NCI-H748 treated with DMSO at 0.1 percent for 48 hours (cell line): ENCODE measurements at places on chromosomes 3 and 15.

- DNase-seq, result no peak
Observed at GRCh38 chr3:173660645-173661299, 263.2 kb downstream of the NLGN1 start.

DNA sequence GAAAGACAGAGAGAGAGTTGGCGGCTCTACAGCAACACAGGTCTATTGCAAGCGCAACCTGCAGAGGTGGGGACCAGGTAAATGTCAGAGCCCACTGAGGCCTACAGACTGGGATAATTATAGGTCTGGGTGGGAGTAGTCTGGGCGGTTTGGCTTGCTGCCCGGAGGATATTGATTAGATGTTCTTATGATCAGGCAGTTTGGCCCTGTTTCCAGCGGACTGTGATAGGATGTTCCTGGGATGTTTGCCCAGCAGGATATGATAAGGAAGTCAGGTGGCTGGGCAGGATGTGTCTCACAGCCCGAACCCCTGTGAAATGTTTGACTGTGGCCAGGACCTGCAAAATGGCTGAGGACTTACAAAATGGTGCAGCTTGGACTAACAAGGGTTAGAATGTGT lies 364.9 kb downstream of the NAALADL2 start:
- DNase-seq, result peak; percentile 77

DNA sequence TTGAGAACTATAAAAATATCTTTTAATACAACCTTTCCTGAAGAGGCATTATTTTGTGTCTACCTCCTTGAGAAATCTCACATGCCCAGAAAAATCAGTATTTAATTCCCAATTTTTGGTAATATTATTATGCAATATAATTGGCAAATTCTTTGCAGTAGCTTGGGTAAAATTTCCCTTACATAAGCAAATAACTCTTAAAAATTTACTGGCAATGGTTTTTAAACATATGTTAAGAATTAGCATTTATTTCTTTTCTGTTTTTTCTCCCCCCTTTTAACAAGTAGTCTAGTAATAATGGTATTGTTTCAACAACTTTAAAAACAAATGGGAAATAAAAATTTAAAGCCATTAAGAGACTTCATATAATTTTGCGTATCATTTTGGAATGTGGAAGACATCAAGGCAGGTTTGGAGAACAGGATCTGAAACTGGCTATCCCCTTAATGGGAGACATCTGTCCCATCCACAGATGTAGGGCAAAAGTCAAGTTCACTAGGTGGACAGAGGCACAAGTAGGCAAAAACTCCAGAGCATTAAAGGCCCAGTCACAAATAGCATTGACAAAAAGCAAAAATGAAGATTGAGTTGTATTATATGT lies 89.6 kb upstream of the AADACL2 start:
- DNase-seq, result no peak

DNA sequence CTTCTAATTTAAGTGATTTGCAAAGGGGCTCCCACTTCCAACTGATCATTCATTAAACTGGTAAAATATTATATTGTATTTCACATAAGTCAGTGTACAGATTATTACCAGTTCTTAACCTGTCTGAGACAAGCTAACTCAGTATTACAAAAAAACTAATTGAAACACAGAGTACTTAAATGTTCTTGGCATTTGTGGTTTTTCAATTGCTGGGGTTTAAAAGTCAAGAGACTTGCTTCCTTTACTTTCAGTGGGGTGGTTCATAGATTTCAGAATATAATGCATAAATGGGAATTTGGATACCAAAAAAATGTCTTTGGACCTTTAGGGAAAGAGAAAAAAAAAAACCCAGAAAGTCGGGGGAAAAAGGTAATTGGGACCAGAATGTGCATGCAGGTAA lies 85.0 kb downstream of the ATP10A start:
- no peak for DNase-seq

DNA sequence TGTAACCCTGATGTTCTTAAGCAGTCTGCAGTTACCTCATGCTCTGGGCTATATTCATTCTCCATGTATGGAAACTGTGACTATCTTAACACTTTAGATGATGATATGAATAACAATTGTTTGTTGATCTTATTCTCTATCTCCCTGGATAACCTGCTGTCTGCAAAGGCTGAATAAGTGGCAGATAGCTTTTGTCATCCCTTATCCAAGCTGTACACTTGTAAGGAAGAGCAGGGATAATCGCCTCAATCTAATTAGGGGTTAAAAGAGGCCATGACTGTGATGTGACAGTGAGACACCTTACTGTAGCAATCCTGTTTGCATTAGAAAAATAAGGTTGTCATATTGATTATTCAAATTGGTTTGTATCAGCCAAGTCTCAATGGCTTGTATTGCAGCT lies 123.9 kb downstream of the RSRC1 start:
- DNase-seq, result no peak

- no peak for DNase-seq
Observed at GRCh38 chr3:108103886-108104797, 13.3 kb upstream of the CD47 start.

GRCh38 chr3:196222876-196223595 lies 6.7 kb downstream of the SLC51A start:
- no peak for DNase-seq

DNA sequence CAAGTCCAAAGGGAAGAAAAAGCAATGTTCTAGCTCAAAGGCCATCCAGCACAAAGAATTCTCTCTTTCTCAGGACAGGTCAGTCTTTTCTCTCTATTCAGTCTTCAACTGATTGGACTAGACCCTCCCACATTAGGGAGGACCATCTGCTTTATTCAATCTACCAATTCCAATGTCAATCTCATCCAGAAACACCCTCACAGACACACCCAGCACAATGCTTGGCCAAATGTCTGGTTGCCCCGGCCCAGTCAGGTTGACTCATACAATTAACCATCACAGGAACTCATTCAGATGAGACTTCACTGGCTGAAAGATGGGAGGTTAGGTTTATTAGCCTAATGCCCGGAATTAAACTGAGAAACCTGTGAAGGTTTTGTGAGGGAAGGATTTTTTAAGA lies 32.4 kb downstream of the ACAN start:
- no peak for DNase-seq

DNA sequence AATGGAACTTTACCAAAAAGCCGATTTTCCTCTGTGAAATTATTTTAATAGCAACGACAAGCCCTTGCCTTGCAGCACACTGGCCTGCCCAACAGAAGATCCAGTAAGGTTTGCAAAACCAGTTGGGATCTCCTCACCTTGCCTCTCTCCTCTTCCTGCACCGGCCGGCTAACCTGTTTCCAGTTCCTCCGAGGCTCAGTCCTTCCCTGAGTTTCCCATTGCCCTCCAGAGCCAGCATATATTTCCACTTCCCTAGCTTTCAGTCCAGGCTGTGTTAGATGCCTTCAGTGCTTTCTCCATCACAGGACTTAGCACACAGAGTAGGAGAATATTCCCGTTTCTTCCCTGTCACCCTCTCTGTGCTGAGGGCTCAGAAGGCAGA lies 60.3 kb downstream of the NOX5 start:
- DNase-seq, result no peak

DNA sequence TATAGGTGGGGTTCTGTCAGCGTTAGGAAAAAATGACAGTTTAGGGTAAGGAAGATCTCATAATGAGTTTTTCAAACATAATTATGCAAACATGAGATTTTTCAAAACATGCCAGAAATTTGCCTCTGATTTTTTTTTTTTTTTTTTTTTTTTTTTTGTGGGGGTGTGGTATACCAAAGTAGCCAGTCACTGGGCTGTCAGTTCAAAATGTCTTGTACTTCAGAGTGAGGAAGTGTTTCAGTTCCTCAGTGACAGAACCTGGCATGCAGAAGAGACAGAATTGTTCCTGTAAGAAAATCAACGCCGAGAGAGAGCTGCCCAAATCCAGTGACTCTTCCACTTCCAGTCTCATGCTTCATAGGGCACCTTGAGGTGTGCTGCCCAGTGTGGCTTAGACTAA lies 9.7 kb downstream of the NCBP2 start:
- no peak for DNase-seq

DNA sequence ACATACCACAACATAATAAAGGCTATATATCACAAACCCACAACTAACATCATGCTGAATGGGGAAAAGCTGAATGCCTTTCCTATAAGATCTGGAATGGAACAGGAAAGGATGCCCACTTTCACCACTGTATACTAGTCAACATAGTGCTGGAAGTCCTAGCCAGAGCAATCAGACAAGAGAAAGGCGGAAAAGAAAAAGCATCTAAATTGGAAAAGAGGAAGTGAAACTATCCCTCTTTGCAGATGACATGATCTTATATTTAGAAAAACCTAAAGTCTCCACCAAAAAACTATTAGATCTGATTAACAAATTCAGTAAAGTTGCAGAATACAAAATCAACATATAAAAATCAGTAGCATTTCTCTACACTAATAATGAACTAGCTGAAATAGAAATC lies 14.6 kb upstream of the PIK3CA start:
- no peak for DNase-seq

GRCh38 chr15:44813231-44813630 lies 76.9 kb downstream of the TRIM69 start:
- no peak for DNase-seq

DNA sequence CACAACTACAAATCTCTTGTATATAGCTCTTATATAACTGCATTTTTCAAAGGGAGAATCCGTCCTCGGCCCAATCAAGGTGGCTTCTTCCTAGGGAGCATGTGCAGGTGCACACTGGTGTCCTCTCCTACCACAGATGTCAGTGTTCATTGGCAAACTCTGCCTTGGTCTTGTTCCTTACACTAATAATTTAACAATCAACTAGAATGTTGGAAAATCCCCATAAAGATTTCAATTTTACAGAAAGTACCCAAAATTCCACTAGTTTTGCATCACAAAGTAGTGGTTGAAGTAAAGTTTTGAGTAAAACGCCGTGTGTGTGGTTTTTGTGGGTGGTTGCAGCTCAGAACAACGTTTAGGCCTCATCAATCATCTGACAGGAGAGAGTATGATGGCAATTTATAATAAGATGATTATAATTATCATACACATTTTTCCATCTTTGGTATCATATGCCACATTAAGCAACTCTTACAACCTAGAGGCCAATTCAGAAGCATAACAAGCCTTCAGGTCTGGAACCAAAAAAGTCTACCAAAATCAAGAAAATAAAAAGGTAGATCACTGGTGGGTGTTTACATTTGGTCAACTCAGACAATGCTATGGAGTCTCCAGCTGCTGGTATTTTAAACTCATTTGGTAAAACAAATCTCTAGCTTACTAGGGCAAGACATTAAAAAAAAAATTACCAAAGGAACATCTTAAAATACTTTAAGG lies 128.9 kb upstream of the BHLHE40 start:
- no peak for DNase-seq

- no peak for DNase-seq
Observed at GRCh38 chr3:64342940-64343688, 117.8 kb upstream of the PRICKLE2 start.

DNA sequence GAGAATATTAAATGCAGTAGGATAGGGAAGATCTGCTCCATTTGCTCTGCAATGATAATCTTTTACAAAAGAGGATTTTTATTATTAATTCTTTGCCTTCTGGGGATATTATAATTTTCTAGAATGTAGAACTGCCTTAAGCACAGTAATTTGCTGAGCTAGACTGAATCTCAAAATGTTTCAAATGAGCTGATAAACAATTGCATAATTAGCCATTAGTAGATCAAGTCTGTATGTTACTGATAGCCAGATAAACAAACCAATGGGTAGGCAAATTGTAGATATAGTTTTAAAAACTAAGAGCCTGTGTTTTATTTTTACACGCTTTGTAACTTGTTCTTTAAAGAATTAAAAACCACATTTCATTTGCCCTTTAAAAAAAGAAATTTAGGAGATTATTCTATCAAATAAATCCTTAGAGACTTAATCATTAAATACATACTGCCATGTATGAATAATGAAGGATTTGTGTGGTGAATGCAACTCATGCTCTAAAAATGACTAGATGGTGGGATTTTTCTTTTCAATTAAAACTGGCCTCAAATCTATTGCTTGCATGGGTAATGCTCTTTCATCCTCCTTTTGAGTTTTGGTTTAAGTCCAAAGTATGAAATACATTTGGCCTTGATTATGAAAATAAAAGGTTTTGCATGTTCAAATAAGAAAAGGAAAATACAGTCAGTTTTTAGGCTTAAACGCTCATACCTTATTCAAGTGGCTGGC lies 32.6 kb upstream of the NANOGP8 start:
- no peak for DNase-seq

GRCh38 chr3:191783024-191783423 lies 322.1 kb downstream of the PYDC2 start:
- DNase-seq, result no peak

DNA sequence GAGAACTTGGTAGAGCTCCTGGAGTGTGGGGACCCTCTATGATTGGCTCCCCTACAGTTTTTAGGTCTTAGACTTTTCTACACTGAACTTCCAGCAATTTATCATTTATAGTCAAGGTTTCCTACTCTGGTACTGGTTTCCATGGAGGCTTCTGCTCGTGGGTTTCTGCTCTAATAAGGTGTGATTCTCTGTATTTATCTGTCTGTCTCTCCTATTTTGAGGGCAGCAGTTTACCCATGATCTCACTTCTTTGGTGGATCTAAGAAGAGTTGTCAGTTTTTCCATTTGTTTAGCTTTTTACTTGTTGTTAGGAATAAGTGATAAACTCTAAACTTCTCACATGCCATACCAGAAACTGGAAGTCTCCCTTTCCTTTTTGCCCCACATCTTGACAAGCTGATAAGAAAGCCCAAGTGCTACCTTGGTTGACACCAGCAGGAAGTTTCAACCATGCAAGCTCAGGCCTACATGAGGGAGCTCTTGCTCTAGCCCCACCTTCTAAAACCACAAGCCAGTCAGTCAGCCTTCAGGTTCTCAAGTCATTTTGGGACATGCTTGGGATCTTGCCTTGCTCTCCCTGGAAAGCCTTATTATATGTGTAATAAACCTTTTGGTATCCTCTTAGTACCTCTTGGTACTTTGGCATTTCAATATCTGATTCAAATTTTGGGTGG lies 10.0 kb downstream of the TIMMDC1 start:
- DNase-seq, result no peak

DNA sequence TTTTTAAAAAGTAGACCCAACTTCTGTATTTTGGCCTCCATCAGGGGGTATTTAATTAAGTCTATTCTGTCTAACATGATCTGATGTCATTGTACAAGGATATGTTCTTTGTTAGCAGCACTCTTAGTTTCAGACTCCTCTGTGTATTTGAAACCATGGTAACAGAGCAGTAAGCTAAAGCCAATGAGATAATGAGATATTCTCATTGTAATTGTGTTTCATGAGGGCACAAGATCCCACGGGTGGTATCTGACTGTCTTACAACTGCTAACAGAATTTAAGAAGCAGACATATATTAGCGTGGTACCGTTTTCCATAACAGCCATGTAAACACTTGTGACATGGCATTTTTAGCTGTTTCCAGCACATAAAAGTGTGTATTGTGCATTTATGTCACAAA lies 251.2 kb upstream of the VEPH1 start:
- peak; percentile 0 for DNase-seq

DNA sequence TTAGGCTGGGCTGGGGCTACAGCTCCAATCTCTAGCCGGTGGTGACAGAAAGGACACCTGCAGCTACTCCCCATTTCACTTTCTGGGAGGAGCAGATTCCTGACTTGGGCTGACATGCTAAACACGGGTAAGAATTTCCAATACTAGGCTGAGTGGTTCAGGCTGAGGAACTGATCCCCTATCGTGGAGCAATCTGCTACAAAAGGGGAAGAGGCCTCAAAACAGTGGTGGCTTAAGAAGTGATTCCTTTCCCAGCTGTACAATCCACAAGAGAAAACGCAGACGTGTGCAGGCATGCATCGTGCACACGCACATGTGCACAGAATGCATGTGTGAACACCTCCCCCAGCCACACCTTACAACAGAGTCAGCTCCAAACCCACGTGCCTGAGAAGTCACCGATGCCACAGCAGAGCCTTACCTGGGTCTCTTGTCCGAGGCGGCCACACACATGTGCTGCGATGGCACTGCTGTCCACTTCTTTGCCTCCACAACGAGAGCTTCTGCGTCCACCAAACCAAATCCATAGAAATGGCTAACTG lies 86.7 kb upstream of the SNRPA1 start:
- no peak for DNase-seq
